Endothelial cell (in vitro differentiated cells): ENCODE measurements at places on chromosomes 12 and 14.
A peak's percentile ranks its signal among the peaks of the same experiment; 100 is the strongest.

DNA sequence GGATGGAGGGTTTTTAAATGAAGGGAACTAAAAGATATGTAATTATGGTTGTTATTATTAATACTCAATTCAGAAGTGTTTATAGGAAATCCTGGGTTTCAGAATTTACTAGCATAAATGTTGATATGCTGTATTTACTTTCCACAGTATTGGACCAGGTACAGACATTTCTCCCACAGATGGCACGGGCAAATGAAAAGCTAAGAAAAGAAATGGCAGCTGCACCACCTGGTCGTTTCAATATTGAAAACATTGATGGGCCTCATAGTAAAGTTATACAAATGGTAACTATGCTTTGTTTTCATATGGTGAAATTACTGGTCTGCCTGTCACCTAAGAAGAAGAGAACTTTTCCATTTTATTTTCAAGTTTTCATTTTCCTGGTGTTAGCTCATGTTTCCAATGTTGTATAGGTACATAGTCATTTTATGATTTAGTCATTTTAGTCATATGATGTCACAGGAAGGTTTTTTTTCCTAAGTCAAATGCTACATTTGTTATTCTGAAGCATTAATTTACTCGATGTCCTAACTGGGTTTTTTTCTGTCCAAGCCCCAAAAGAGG lies 5.5 kb downstream of the NOPCHAP1 start:
- H3K4me3 ChIP-seq = peak overlapping the region; percentile 40
- H3K27ac ChIP-seq = no peak overlapping the region
- DNase-seq = no peak
- peaks cover 12% of the 10 kb centered on the region for H3K4me1 ChIP-seq

- H3K4me3 ChIP-seq = no peak overlapping the region
- H3K36me3 ChIP-seq = peaks cover 9% of the 10 kb centered on the region
- H3K27me3 ChIP-seq = peaks cover 8% of the 10 kb centered on the region
- H3K27ac ChIP-seq = no peak overlapping the region
- H3K4me1 ChIP-seq = peaks cover 4% of the 10 kb centered on the region
These were observed 325.7 kb downstream of the ADGRD1 start for GRCh38 chr12:131279281-131279921.

DNA sequence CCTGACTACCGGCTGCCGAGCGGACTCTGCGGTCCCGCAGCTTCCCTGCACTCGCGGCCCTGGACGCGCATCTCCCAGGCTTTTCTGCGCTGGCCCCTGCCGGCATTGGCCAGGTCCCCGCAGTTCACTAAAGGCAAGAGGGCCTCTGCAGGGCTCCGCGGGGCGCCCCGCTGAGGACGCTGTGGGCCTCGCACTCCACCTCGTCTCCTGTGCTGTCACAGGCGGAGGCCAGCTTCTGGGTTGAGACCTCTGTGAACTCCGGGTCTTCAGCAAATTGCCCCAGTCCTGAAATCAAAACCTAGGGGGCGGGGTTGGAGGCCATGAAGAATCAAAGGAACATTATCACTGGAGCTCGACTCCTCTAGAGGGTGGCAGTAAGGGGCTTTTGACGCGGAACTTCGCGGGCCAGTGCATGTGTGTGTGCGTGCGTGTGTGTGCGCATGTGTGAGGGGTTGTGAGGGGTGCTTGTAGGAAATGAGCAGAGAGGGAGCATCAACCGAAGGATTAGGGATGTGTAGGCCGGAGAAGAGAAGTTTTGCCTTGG lies 68.5 kb upstream of the CAPRIN2 start:
- H3K27me3 ChIP-seq = peaks cover 13% of the 10 kb centered on the region
- DNase-seq = peak; percentile 64
- H3K4me1 ChIP-seq = peaks cover 28% of the 10 kb centered on the region
- peak overlapping the region; percentile 91 for H3K4me3 ChIP-seq
- peak overlapping the region; percentile 72 for H3K27ac ChIP-seq
- H3K36me3 ChIP-seq = peaks cover 3% of the 10 kb centered on the region

GRCh38 chr14:50062438-50063085 lies 53.8 kb downstream of the VCPKMT start:
- H3K27ac ChIP-seq = peak overlapping the region; percentile 89
- peaks cover 3% of the 10 kb centered on the region for H3K36me3 ChIP-seq
- peaks cover 9% of the 10 kb centered on the region for H3K27me3 ChIP-seq
- H3K4me3 ChIP-seq = peak overlapping the region; percentile 47
- no peak for DNase-seq

DNA sequence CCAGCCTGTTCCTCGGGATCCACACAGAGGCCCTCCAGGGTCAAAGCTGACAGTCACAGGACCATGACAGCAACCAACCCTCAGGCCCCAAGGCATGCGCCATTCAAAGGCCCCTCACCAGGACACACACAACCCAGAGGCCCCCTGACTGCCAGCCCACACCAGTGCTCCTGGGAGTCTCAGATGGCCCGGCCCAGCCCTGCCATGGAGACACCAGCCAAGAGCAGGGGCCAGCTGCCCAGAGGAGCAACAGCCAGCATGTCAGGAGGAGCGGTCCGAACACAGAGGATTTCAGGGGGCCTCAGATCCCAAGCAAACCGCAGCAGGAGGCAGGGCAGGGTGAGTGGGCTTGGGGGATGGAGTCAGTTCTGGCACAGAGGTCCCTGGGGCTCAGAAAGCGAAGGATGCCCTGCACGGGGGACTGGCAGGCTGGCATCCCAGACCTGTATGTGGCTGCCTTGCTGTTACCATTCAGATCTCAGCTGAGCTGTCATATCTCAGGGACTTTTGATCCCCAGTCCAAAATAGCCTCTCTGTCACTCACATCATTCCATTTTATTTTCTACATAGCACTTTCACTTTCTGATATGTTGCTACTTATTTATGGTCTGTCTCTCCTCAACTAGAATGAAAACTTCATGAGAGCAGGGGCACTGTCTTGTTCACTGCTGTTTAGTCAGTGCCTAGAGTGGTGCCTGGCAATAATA lies 4.8 kb downstream of the TMEM229B start:
- H3K36me3 ChIP-seq = no peaks in the 10 kb centered on the region
- H3K4me1 ChIP-seq = peaks cover 12% of the 10 kb centered on the region
- peaks cover under 1% of the 10 kb centered on the region for H3K27me3 ChIP-seq
- no peak for DNase-seq

DNA sequence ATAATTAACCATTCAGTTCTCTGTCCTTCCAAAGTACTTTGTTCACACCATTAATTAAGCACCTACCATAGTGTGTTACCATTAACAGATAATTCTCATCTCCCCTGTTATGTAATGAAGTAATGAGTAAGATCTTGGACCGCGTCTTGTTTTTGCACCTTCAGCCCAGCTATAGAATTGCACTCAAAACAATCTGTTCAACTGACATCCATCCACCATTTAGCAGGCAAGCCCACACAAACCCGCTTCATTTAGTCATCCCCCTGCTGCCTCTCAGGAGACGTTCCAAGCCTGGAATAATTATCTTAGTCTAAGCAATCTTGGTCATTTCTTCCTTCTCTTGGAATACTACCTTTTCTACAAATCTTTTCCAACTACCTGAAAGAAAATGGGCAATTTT lies 74.4 kb downstream of the DUSP16 start:
- peaks cover 2% of the 10 kb centered on the region for H3K27me3 ChIP-seq
- H3K36me3 ChIP-seq = peaks cover 5% of the 10 kb centered on the region
- no peak overlapping the region for H3K27ac ChIP-seq
- H3K4me1 ChIP-seq = peaks cover 16% of the 10 kb centered on the region
- no peak for DNase-seq
- H3K4me3 ChIP-seq = no peak overlapping the region

GRCh38 chr12:83850531-83850930 lies 1062.1 kb downstream of the SLC6A15 start:
- H3K4me1 ChIP-seq = no peaks in the 10 kb centered on the region
- peaks cover 1% of the 10 kb centered on the region for H3K27me3 ChIP-seq
- no peaks in the 10 kb centered on the region for H3K36me3 ChIP-seq
- H3K27ac ChIP-seq = no peak overlapping the region

- peak overlapping the region; percentile 59 for H3K27ac ChIP-seq
- no peaks in the 10 kb centered on the region for H3K36me3 ChIP-seq
- H3K4me1 ChIP-seq = peaks cover 27% of the 10 kb centered on the region
- peaks cover 1% of the 10 kb centered on the region for H3K27me3 ChIP-seq
- no peak for DNase-seq
- H3K4me3 ChIP-seq = no peak overlapping the region
These were observed 2.4 kb upstream of the PDE6H start for GRCh38 chr12:14970473-14970872.
